ENCODE measurements at places on chromosomes 2 and 18. TPM values are rescaled to one million over a fixed set of nuclear protein-coding genes. Genes with fewer than 3 reads are reported as not detected.

SLC14A1 gene
- 1.1 TPM for total RNA-seq

GALNT14 gene
- total RNA-seq: 2.1 TPM

DNA sequence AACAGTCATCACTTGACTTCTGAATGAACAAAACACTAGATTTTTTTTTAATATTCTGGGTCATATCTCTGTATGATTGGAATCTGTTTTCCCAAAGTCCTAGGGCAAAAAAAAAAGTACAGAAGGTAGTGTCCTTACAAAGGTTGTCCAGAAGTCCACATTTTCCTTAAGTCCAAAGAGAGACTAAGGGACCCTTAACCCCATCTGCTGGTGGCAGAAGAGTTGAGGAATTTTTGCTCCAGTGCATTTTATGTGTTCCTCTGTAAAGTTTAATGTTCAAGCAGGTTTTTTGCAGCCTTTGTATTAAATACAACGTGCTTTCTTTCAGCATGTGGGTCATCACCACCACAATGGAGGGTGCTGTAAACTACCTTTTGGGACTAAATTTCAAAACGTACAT is 215.9 kb downstream of the SP3 start:
- no peak for DNase-seq
- no peak overlapping the region for H3K27ac ChIP-seq
- H3K27me3 ChIP-seq: peaks cover 6% of the 10 kb centered on the region
- H3K4me1 ChIP-seq: no peaks in the 10 kb centered on the region
- no peaks in the 10 kb centered on the region for H3K36me3 ChIP-seq

GRCh38 chr2:177667626-177668025 is 275.1 kb downstream of the AGPS start:
- H3K27ac ChIP-seq: no peak overlapping the region
- H3K4me3 ChIP-seq: no peak overlapping the region
- H3K27me3 ChIP-seq: peaks cover 8% of the 10 kb centered on the region
- peaks cover 17% of the 10 kb centered on the region for H3K4me1 ChIP-seq
- DNase-seq: no peak

DNA sequence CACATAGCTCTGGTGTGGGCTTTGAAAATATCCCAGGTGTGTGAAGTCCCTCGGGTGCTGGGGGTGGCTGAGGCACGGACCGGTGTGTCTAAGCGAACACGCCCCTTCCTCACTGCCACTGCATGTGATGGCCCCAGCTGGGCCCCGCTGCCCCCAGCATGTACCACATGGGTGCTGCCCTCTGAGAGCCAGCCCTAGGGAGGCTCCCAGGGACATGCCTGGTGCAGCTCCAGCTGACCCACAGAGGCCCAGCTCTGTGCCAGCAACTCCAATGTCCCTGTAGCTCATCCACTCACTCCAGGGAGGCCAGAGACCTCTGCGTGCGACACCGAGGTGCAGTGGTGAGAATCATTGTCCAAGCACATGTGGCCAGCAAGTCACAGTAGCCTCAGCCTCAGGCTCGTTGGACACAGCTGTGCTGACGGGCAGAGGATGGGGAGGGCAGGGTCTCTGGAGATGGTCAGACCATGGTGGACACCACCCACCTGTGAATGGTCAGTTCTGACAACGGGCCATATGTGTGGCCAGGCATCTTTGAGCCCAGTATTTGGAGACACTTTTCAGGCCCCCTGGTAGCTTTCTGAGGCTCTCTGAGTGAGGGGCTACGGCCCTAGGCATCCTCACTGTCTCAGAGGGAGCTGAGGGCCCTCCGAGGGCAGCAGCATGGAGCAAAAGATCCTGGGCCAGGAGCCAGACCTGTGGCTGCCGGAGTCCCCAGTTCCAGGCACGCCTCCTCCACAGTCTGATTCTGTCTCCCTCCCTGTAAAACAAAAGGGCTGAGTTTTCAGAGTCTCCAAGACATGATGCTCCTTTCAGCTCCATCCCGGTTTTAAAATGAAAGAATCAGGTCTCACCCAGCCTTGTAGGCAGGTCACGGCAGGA is 220.7 kb downstream of the NDUFA10 start:
- H3K4me1 ChIP-seq: no peaks in the 10 kb centered on the region
- H3K36me3 ChIP-seq: no peaks in the 10 kb centered on the region
- no peak overlapping the region for H3K27ac ChIP-seq
- DNase-seq: no peak
- peaks cover 4% of the 10 kb centered on the region for H3K27me3 ChIP-seq

GRCh38 chr2:67904566-67904965 is 158.2 kb downstream of the C1D start:
- no peak for DNase-seq
- no peak overlapping the region for H3K4me3 ChIP-seq
- no peak overlapping the region for H3K27ac ChIP-seq
- H3K27me3 ChIP-seq: no peaks in the 10 kb centered on the region
- H3K4me1 ChIP-seq: no peaks in the 10 kb centered on the region

ACADL gene
- not detected for total RNA-seq

DNA sequence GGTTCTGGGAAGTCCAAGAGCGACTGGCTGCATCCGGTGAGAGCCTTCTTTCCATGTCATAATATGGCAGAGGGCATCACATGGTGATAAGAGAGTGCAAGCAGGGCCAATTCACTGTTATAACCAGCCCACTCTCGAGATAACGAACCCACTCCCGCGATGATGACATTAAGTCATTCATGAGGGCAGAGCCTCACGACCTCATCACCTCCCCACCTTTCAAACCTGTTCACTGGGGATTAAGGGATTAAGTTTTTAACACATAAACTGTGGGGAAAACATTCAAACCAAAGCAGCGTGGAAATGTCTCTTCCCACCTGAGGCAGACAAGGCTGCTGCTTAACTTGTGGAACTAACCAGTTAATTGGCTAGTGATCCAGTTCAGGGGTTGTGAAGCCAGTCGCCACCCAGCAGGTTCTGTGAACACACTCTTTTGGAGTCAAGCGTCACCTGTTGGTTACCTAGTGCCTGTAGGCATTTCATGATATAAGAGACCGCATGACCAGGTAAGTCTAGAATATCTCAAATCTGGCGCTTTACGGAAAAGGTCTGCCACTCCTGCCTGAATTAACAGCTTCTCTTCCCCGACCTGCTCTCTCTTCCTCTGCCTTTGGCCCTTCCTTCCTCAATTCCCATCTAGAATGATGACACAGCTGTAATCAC is 54.3 kb downstream of the EDAR start:
- H3K36me3 ChIP-seq: no peaks in the 10 kb centered on the region
- H3K4me1 ChIP-seq: peaks cover 19% of the 10 kb centered on the region
- H3K27me3 ChIP-seq: no peaks in the 10 kb centered on the region
- no peak for DNase-seq
- H3K27ac ChIP-seq: no peak overlapping the region

SERPINB5 gene
- not detected for total RNA-seq

TUBB8B gene
- total RNA-seq: not detected

C2orf15 gene
- 1.3 TPM for total RNA-seq

INHBB gene
- total RNA-seq: not detected

RETSAT gene
- 21.5 TPM for total RNA-seq

DNA sequence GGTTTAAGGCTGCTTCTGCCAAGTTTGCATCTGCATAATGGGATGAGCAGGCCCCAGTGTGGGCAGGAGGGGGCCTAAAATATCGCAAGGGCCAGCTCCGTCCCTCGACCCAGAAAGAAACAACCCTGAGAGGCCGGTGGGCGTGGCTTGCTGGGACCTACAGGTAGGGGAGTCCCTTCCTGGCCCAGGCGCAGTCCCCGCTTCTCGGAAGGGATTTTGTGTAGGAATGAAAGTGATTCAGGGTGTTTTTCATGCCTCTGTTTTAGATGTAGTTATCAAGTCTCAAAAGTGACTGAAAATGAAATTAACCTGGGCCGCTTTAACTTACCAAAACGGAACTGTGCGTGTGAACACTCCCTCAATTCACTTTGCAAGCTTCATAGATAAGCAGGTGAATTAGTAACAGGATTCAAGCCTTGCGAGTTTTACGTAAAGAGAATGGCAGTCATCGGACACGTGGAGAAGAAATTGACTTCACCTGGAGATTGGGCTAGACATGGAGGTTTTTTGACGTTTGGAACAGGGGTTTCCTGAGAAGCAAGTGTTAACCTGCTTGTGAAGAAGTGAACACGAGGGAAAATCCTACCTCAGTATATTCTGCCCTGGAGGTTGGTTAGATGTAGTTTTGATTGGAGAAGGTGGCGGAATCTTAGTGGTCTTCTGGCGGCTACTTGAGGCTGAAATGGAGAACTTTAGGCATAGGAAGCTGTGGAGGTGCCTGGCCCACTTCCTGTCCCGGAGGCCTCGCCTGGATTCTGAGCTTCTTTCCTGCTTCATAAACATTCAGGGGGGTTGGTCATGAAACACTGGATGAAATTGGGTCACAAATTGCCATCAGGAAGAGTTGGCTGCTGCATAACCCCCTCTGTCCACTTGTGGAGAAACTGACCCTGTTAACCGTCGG is 1.7 kb downstream of the NCK2 start:
- DNase-seq: peak; percentile 91
- H3K4me3 ChIP-seq: peak overlapping the region; percentile 92
- H3K27ac ChIP-seq: peak overlapping the region; percentile 99
- peaks cover 71% of the 10 kb centered on the region for H3K4me1 ChIP-seq
- H3K27me3 ChIP-seq: no peaks in the 10 kb centered on the region

SDC1 gene
- total RNA-seq: 0.36 TPM

- no peaks in the 10 kb centered on the region for H3K27me3 ChIP-seq
- H3K4me3 ChIP-seq: no peak overlapping the region
- no peaks in the 10 kb centered on the region for H3K4me1 ChIP-seq
- DNase-seq: no peak
These were observed 27.0 kb upstream of the HK2 start for GRCh38 chr2:74806920-74807319.

- H3K4me1 ChIP-seq: no peaks in the 10 kb centered on the region
- no peak for DNase-seq
- H3K36me3 ChIP-seq: no peaks in the 10 kb centered on the region
- H3K27me3 ChIP-seq: no peaks in the 10 kb centered on the region
- no peak overlapping the region for H3K4me3 ChIP-seq
These were observed 920.6 kb upstream of the PIK3C3 start for GRCh38 chr18:41034413-41034812.

KLF11 gene
- total RNA-seq: 3.9 TPM

UGT1A8 gene
- not detected for total RNA-seq

MAP2 gene
- not detected for total RNA-seq

GRCh38 chr2:189583227-189584198 is 2.9 kb upstream of the SLC40A1 start:
- peaks cover 19% of the 10 kb centered on the region for H3K27me3 ChIP-seq
- H3K36me3 ChIP-seq: no peaks in the 10 kb centered on the region
- H3K4me1 ChIP-seq: peaks cover 13% of the 10 kb centered on the region
- H3K27ac ChIP-seq: no peak overlapping the region
- no peak overlapping the region for H3K4me3 ChIP-seq
- DNase-seq: no peak

- peaks cover 37% of the 10 kb centered on the region for H3K4me1 ChIP-seq
- no peak overlapping the region for H3K4me3 ChIP-seq
- H3K27ac ChIP-seq: no peak overlapping the region
- H3K27me3 ChIP-seq: no peaks in the 10 kb centered on the region
- H3K36me3 ChIP-seq: peaks cover 13% of the 10 kb centered on the region
These were observed 100.6 kb upstream of the ITGA4 start for GRCh38 chr2:181356526-181357130.

- no peaks in the 10 kb centered on the region for H3K36me3 ChIP-seq
- no peak overlapping the region for H3K27ac ChIP-seq
- no peak for DNase-seq
- H3K4me1 ChIP-seq: no peaks in the 10 kb centered on the region
- H3K27me3 ChIP-seq: no peaks in the 10 kb centered on the region
These were observed 403.4 kb upstream of the CDH7 start for GRCh38 chr18:65347446-65347845.

DNA sequence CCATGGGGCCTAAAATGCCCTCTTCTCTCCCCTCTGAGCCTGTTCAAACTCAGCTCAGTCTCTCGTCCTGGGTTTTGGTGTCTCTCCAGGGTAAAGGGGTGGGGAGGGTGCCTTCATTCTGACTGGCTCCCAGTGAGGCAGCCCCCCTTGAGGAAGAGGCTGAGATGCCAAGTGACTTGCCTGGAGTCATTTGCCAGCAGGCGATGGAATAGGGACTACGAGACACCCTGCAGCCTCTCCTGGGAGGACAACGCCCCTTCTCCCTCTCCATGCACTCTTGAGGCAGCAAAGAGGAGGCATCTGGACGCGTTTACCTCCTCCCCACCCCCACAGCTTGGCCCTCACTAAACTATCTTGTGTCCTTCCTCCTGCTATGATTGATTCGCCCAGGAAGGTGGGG is 760 bp upstream of the STON1 start:
- peaks cover 6% of the 10 kb centered on the region for H3K36me3 ChIP-seq
- H3K27ac ChIP-seq: no peak overlapping the region
- peaks cover 18% of the 10 kb centered on the region for H3K4me1 ChIP-seq
- DNase-seq: no peak
- H3K27me3 ChIP-seq: no peaks in the 10 kb centered on the region

CCNYL1 gene
- total RNA-seq: 6.0 TPM

DNA sequence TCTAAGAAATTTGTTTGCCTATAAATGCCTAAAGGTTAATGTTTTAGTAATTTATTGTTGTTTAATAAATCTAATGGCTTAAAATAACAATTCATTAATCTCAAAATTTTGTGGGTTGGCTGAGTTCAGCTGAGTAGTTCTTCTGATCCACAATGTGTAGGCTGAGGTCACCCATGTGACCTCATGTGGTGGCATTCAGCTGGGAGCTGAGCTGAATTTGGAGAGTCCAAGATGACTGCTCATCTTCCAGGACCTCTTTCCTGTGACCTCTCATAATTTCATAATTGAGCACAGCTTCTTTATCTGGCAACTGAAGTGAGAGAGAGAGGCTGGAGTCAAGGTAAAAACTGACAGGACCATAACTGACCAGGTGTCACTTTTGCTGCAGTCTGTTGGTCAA is 132.4 kb downstream of the TXNL1 start:
- H3K4me1 ChIP-seq: peaks cover 6% of the 10 kb centered on the region
- no peak overlapping the region for H3K4me3 ChIP-seq
- H3K36me3 ChIP-seq: no peaks in the 10 kb centered on the region
- H3K27ac ChIP-seq: no peak overlapping the region
- no peak for DNase-seq

IL1B gene
- total RNA-seq: not detected

- H3K4me3 ChIP-seq: no peak overlapping the region
- DNase-seq: no peak
- H3K4me1 ChIP-seq: peaks cover 58% of the 10 kb centered on the region
- H3K36me3 ChIP-seq: peaks cover 28% of the 10 kb centered on the region
- H3K27me3 ChIP-seq: no peaks in the 10 kb centered on the region
These were observed 10.3 kb downstream of the WDFY1 start for GRCh38 chr2:223934870-223935269.

ELOA2 gene
- not detected for total RNA-seq

GRCh38 chr2:73264332-73264606 is 20.0 kb downstream of the FBXO41 start:
- H3K27ac ChIP-seq: no peak overlapping the region
- no peak overlapping the region for H3K4me3 ChIP-seq
- peaks cover 24% of the 10 kb centered on the region for H3K36me3 ChIP-seq
- no peak for DNase-seq

GRCh38 chr2:230906471-230907230 is 18.4 kb downstream of the GPR55 start:
- peaks cover 88% of the 10 kb centered on the region for H3K4me1 ChIP-seq
- peak overlapping the region; percentile 94 for H3K27ac ChIP-seq
- peak overlapping the region; percentile 79 for H3K4me3 ChIP-seq
- no peaks in the 10 kb centered on the region for H3K27me3 ChIP-seq
- no peak for DNase-seq
